Stimulated activated naive CD8-positive, alpha-beta T cell treated with anti-CD3 and anti-CD28 coated beads, Interleukin-15, amount 100 ng/mL, for 72 hours (primary cell): ENCODE measurements at places on chromosomes 2 and 18.

- no peak for DNase-seq
Observed at GRCh38 chr2:239732666-239733010, 292.5 kb downstream of the NDUFA10 start.

DNA sequence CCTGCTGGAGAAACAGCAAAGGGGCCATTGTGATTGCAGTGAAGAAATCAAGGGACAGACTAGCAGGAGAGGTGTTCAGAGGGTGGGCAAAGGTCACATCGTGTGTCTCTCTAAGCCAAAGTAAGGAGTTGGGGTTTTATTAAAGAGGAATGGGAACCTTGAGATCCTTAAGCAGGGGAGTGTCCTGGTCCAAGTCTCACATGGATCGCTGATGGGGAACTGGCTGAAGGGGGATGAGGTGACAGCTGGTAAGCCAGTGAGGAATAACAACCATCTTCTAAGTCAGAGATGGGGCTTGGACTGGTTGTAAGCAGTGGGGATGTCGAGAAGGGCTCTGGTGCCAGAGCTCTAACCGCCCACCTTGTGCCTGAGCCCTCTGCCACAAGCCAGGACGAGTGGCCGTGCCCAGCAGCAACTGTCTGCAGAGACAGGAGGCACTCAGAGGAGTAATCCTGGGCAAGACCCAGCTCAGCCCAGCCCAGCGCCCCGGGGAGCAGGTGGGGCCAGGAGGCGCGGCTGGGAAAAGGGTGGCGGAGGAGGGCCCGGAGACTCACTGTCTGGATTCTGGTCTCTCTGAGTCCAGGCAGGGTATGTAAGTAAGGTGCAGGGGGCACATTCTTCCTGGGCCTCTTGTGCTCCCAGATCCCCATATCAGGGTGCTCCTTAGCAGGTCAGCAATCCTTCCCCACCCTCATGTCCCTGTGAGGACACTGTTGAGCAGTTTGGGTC is 13.7 kb downstream of the WNT10A start:
- DNase-seq = no peak

GRCh38 chr18:58228176-58228575 is 184.2 kb downstream of the NEDD4L start:
- DNase-seq = no peak

DNA sequence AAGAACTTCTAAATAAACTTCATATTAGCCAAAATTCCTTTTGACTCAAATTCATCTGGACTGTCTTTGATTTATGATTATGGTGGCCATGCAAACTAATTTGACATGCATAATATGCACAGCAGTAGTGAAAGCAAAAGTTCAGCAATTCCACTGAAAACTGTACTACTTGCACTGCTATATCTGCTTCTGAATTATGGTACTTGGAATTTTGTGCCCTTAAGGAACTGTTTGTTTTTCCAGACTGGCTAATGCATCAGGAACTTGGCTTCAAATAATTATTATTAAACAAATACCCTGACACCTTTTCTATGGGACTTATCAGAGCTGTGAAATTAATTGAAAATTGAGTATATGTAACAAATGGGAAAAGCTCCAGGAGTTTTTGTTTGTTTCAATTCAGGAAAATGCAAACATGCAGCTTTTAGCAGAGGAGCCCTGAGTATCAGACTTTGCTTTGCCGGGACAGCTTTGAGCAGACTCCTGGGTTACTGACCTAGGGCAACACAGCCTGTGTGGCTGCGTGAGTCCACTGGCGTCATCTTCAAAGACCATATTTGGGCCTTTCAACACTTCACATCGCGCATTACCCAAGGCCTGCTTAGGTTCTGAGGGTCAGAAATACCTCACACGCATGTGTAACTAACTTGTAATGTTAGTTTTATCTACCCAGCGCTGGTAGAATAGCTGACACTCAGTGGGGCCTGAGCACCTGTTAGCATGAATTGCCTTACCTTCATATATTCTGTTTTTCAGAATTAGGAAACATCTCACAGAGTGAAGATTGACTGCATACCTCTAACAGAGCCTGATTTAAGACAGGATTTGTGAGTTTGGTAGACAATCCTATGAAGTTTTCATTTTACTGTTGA is 35.4 kb downstream of the CFAP221 start:
- no peak for DNase-seq

GRCh38 chr2:235293061-235293460 is 200.8 kb upstream of the AGAP1 start:
- no peak for DNase-seq

GRCh38 chr2:42503291-42503690 is 9.5 kb upstream of the KCNG3 start:
- DNase-seq = no peak

DNA sequence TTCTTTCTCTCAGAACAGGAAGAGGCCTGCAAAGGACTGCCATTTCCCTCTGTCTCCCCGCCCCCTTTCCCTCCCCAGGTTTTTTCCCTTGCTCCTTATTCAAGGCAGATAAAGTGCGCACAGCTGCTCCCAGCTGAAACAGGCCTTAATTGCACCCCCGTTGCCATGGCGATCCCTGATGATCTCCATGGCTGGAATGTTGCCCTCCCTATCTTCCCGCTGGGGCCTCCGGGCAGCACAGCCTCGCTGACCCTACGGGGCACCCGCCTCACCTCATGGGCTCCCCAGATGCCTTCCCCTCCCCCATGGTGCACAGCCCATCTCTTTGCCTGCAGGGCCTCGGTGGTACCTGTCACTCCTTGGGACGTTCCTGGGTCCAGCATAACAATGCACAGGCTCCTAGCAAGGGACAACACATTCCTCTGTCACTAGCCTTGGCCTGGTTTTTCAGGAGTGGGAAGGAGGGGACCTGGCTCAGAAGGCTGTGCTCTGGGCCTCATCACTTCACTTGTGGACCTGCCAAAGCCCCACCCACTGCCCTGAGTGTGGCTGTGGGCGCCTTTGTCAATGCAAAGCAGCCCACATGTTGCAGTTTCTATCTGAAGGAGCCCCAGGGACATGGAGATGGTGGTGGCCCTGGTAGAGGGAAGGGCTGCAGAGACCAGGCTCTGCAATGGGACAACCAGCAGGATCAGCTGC is 115.0 kb downstream of the CELF4 start:
- DNase-seq = no peak

GRCh38 chr2:216221811-216222210 is 112.7 kb downstream of the XRCC5 start:
- DNase-seq = no peak

GRCh38 chr2:229261599-229261998 is 9.5 kb downstream of the PID1 start:
- no peak for DNase-seq

GRCh38 chr2:149152469-149152953 is 114.0 kb downstream of the LYPD6B start:
- DNase-seq = no peak

DNA sequence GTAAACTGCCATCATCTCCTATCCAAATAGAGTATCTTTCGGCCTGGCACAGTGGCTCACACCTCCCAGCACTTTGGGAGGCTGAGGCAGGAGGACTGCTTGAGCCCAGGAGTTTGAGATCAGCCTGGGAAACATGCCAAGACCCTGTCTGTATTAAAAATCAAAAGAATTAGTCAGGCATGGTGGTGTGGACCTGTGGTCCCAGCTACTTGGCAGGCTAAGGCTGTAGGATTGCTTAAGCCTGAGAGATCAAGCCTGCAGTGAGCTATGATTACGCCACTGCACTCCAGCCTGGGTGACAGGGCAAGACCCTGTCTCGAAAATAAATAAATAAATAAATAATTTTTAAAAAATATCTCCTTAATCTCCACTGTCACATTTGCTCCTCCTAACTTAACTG is 14.7 kb upstream of the ARPC2 start:
- no peak for DNase-seq

DNA sequence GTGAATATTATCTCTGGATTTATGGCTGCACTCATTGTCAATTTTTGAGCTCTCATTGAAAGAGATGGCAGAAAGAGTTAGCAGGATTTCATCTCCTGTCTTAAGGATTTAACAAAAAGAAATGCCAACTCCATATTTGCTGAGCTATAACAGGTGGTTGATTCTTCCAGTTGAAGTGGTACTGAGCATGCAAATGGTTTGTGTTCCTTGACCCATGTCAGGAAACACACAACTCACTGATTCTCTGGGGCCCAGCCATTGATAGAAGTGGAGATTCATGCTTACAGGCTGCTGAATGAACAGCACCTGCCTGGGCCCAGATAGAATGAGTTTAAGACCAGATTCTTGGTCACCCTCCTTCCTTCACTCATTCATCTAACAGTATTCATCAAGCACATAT is 128.8 kb downstream of the CERS6 start:
- no peak for DNase-seq

DNA sequence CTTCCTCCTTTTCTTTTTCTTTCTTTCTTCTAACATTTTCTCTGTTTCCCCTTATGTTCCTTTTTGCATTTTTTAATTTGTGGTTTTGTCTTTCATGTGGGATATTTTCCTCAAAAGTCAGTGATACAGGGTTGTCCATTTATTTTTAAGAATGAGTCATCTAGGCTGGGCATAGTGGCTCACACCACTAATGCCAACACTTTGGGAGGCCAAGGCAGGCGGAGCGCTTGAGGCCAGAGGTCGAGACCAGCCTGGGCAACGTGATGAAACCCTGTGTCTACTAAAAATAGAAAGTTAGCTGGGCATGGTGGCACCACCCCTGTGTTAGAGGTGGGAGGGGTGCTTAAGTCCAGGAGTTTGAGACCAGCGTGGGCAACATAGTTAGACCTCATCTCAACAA is 35.8 kb downstream of the KATNAL2 start:
- no peak for DNase-seq

- no peak for DNase-seq
Observed at GRCh38 chr18:56522816-56523215, 115.6 kb downstream of the TXNL1 start.

DNA sequence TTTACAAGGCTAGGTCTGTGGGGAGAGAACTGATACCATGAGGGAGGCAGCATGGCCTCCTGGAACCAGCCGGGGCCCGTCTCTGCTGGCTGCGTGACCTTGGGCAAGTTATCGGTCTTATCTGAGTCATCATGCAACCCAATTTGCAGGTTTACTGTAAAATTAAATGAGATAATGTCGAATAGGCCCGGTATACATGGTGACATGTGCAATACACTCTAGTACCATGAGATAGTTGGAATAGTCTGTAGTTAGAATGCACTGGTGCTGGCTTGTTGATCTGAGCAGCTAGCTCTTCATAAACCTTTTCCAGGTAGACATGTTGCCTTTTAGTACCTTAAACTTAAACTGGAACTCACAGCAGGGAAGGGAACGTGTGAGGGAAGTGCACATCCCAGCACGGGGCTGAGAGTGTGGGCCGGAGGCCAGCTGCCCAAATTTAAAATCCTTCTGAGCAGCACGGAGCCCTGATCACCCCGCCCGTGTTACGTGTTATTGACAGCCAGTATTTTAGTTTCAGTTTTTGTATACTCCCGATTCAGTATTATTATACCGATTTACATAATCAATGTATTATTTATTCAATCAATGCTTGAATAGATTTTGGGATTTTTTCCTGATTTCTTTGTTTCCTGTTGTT is 72.4 kb upstream of the HS6ST1 start:
- no peak for DNase-seq

DNA sequence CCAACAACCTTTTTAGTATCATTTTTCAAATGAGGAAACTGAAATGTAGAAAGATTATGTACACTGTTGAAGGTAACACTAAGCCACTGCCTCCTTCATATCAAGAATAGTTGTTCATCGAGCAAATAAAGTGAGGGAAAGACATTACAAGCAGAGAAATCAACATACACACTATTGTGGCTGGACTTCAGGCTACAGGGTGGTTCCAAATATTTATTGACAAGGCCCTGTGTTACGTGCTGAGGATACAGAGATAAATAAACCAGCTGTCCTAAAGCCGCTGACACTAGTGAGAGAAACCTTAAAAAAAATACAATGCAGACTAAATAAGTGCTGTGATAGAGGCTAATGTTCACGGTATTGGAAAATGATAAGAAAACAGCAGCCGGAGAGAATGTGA is 1.9 kb upstream of the LNPK start:
- no peak for DNase-seq

GRCh38 chr2:237841051-237841450 is 18.4 kb upstream of the RAMP1 start:
- DNase-seq = no peak

- DNase-seq = no peak
Observed at GRCh38 chr2:12761104-12761503, 44.4 kb downstream of the TRIB2 start.

GRCh38 chr2:72629062-72629461 is 196.8 kb downstream of the EXOC6B start:
- no peak for DNase-seq

DNA sequence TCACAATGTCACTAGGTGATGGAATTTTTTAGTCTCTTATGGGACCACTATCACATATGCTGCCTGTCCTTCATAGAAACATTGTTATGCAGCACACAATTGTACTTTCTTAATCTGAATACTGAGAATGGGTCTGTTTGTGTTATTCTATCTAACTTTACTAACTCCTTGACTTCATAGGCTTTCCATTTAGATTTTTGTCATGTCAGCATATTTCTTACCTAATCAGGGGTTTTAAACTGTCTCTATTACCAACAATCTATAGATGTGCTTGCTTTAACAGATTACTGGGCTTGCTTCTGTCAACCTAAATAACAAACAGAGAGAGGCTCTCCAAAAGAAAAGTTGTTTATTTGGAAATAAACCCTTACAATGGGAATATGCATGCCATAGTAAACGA is 289.6 kb upstream of the ZNF804A start:
- DNase-seq = no peak

DNA sequence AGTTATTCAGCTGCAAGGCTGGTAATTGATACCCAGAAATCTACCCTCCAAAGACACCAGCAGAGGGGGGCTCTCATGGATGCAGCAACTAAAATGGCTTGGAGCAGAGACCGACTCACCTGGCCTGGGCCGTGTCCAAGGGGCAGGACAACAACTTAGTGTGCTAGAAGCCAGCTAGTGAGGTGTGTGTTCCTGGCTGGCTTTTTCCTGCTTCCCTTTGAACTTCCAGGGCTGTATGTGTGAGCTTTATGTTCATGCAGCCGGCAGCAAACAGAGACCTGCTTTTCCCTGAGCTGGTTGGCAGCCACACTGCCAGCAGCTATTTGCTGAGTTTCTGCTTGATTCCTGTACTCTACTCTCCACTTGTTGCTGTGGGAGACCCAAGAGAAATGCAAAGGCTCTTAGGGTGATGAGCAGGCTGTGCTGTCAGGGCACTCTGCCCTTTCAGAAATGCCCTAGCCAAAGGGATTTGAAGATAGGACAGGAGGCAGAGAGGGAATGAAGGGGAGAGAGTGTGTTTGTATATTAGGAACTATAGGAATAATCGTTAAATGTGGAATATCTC is 23.7 kb upstream of the GRP start:
- no peak for DNase-seq

GRCh38 chr2:28447086-28447485 is 48.8 kb upstream of the PLB1 start:
- DNase-seq = no peak

DNA sequence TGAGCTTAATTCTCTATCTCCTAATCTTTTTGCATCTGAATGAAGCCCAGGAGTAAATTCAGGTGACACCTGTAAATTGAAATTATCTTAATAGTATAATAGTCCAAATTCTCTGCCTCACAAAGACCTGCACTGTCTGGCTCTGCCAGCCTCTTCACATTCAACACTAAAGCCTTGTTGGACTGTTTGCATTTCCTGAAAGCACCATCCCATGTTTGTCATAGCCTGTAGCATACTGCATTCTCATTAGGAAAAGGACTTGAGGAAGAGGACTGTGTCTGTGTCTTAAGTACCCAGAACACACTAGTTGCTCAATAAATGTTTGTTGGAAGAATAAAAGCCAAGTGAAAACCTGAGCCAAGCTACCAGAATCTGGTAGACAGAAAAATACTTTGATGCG is 42.9 kb upstream of the GRHL1 start:
- no peak for DNase-seq
